ENCODE measurements at places on chromosomes 2 and 18.
A peak's percentile ranks its signal among the peaks of the same experiment; 100 is the strongest.

- no peak for DNase-seq
Observed at GRCh38 chr2:178197791-178198190, 3.5 kb downstream of the OSBPL6 start.

DNA sequence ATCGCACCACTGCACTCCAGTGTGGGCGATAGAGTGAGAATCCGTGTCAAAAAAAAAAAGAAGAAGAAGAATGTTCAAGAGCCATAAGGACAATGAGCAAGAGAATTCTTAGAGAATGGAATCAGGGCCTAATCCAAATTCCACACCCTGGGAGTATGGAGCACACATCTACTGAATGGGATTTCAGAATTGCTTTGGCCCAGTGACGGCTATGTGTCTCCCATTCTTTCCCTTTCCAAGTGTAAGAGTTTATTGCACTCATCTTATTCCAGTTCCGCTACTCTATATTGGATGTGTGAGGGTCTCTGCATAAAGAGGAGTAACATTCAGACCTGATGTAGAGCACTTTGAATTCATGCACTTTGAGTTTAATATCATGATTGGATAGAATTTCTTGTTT, 5.9 kb upstream of the RBM43 start:
- DNase-seq = no peak

DNA sequence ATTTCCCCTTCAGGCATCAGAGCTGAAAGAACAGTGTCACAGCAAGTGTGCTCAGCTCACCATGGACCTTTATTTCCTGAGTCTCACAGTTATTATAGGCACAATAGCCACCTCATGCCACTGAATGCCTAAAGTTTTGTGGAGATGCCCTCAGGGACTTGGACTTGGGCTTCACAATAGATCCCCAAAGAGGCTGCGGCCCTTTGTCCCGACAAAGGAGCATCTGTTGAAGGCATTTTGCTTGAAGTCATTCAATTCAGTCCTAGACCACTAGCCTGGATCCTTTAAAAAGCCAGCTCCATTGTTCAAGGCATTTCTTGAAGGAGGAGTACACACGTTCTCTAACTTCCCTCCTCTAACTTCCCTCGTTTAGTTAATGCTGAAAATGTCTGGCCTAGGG, 125.4 kb downstream of the DCC start:
- no peak for DNase-seq

DNA sequence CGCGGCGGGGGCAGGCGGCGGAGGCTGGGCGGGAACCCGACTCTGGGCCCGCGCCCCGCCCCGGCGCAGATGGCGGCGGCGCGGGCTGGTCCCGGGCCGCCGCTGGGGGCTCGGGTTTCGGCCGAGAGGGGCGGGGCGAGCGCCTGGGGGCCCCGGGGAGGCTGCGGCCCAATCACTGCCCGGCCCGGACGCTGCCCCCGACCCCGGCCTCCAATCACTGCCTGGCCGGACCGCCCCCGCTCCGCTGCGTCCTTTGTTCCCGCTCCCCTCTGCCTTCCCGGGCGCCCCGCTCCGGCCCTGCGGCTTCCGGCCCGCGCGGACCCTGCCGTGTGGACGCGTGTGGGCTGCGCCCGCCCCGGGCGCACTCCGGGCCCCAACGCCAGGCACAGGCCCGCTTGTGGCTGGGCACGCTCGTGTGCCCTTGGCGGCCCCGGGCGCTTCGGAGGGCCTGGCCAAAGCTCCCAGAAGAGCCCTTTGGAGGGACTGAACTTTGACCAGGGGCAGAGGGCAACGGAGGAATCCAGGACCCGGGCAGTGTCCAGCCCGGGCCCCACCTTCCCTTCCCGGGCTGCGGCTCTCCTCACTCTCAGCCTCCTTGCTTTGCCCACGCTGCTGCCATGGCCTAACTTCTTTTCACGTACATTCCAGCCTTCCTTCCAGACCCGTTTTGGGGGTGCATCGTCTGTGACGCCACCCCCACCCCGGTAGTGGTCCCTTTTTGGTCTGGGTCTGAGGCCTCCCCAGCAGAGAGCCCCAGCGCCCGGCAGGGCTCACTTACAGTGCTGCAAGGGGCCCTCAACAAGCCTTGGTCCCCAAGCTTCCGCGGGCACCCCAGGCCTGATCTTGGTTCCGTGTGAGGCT, 27.1 kb upstream of the PTMA start:
- DNase-seq = peak; percentile 77

DNA sequence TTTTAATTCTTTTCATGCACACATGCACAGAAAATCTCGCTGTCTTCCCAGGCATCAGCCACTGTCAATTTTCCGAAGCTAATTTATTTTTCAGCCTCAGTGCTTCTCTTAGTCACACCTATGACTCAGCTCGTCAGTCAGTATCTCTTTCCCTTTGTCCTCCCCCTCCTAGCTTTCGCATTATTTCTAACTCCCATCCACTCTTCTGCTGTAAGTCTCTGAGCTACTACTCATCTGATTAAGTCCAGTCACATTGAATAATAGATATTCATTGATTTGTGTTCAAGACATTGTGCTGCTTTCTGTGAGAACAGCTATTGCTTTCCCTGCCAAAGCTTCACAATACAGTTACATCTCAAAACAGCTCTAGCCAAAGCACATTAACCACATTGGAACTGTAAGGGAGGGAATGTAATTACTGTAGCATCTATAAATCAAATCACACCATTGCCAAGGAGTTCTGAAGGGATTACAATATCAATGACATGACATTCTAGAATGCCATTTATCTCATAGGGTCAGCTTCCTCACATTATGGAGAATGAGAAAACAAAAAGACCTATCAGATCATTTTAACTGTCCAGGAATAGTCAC, 89.4 kb downstream of the SCN3A start:
- no peak for DNase-seq

GRCh38 chr2:135904341-135904989, 28.2 kb upstream of the MCM6 start:
- DNase-seq = no peak

DNA sequence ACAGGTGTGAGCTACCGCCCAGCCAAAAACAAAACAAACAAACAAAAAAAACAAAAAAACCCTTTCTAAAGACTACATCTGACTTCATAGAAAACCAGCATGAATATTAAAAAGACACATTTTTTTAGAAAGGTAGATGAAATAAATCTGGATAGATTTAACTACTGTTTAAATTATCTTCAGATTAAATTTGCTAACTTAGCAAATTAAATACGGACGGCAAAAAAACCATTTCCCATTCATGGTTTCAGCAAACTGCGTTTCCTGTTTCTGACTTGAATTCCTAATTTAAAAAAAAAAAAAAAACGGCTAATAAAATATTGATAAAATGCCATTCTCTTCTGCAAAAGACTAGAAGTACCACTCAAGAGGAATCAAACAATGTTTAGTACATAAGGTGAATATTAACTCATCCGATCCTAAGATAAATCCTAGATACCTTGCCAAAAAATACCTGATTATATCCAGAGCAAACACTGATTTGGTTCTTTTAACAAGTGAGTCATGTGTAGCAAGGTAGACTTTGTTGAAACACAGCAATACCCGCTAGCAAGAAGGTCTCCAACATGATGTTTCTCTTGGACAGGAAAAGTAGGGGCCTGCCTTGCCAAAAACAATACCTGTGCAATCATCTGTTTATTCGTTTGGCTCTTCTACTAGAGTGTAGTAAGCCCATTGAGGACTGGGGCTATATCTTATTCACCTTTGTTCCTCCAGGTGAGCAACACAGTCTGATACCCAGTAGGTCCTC, 96.2 kb downstream of the BARD1 start:
- no peak for DNase-seq

- no peak for DNase-seq
Observed at GRCh38 chr2:202148515-202149154, 75.6 kb downstream of the KIAA2012 start.

DNA sequence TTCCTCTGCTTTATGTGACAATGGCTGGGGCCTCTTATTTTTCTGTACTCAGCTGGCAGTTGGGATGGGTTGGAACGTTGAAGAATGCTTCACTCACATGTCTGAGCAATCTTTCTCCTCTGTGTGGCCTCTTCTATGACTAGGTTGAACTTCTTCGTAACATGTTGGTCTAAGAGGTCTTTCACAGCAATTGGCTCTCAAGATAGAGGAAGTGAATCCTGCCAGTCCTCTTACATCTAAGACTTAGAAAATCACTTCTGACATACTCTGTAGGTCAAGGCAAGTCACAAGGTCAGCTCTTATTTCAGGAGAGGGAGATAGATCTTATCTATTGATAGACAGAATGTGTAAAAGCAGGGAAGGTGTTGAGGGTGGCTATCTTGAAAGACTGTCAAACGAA, 174.1 kb downstream of the NYAP2 start:
- DNase-seq = no peak

GRCh38 chr2:155747531-155747930, 585.0 kb downstream of the NR4A2 start:
- DNase-seq = no peak

DNA sequence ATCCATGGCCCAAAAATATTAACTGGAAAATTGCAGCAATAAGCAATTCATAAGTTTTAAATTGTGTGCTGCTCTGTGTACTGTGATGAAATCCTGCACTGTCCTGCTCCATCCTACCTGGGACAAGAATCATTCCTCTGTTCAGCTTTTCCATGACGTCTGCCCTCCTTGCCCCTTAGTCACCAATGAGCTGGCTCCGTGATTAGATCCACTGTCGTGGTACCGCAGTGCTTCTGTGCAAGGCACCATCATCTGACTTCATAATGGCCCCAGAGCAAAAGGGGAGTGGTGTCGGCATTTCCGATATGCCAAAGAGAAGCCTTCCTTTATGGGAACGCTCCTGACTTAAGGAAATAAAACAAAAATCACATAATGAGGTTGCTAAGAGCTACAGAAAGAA, 3.4 kb upstream of the FAHD2A start:
- DNase-seq = no peak

GRCh38 chr2:50102383-50102782, 929.5 kb downstream of the NRXN1 start:
- no peak for DNase-seq

DNA sequence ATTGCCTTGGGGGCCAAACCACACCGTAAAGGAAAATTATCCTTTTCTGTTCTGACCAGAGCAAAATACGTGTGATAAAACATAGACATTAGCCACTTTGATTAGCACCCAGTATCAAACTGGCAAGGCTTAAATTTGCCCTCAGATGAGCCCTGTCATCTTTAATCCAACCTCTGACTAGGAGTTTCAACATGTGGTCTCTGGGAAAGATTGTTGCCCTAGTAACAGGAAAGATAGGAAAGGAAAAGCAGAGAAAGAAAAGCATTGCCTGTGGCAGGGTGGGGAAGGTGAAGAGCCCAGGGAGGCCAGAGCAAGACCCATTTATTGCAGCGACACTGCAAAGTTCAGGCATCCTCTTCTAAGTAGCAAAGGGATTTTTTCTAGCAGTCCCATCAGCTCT, 181.5 kb upstream of the SCN7A start:
- no peak for DNase-seq

DNA sequence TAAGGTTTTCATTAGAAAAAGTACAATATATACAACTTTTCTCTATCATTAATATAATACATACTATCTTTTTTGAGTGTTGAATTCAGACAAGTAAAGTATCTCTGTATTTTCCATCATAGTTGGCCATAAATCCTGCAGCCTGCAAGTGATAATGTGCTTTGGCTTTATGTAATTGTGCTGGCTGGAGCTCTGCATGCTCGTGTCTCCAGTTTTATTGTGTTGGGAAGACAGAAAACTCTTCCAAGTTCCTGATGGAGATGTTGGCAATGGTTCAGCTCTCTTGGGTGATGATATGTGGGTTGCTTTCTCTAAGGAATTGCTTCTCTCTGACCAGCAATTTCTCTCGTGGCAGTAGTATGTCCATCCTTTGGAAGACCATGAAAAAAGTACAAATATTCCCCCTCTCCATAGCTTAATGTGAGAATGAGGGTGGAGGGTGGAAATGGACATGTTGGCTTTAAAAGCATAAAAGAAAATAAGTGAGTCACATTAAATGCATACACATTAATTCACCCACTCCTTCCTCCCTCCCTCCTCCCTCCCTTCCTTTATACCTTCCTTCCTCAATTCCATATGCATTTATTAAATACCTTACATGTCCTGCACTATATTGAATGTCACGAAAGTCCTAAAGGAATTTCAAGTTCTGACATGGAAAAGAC, 344.2 kb downstream of the MTX2 start:
- no peak for DNase-seq

DNA sequence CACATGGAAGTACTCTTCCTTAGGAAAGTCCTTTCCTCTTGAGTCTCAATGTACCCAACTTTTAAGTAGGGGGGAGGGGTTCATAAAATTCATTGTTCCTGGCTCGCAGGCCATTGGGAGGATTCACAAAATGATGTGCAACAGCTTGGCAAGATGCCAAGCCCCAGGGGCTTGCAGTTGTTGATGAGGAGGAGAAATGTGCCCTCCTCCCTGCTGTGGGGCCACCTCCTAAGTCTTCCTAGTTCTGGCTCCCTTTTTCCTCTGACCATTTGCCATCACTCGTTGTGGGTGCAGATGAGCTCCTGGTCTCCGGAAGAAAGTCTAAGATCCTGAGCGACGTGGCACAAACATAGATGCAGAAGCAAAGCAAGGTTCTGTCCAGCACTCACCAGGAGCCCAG, 435.4 kb downstream of the EIPR1 start:
- DNase-seq = no peak

GRCh38 chr2:164671664-164672396, 50.5 kb upstream of the GRB14 start:
- no peak for DNase-seq

- peak; percentile 58 for DNase-seq
Observed at GRCh38 chr2:240823449-240824336, 3.7 kb upstream of the KIF1A start.

DNA sequence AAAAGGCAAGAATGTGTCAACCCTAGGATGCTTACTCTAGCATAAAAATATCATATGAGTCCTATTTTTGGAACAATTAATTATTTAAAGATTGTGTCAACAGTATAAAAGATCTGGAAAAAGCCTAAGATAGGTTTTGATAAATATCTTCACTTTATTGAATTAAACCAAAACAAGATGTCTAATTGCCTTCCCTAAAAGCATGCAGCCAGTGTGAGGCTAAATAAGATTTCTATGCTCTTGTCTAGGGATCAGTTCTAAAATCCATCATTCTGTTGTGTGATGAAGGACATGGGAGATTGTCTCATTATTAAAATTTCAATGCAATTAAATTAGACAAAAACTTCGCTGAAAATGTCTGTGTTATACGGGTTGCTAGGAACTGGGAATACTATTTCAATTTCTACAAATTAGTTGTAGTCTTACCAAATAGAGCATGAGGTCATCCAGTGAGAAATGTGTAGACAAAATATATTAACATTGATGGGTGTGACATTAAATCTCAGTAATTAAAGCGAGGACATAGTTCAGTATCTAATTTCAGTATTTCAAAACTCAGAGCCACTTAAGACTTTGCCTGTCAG, 535.6 kb upstream of the FSIP2 start:
- no peak for DNase-seq

Data from NCI-H1436 (cell line).